CD4-positive, alpha-beta T cell treated with Interleukin-12 subunit alpha and Interleukin-12 subunit beta, for 1 hour (primary cell): ENCODE measurements at places on chromosomes 13 and 19.
A peak's percentile ranks its signal among the peaks of the same experiment; 100 is the strongest.

- DNase-seq: peak; percentile 85
Observed at GRCh38 chr19:36489920-36490415, 607 bp upstream of the ZNF566 start.

- DNase-seq: no peak
Observed at GRCh38 chr13:24894972-24895300, 131.0 kb downstream of the RNF17 start.

DNA sequence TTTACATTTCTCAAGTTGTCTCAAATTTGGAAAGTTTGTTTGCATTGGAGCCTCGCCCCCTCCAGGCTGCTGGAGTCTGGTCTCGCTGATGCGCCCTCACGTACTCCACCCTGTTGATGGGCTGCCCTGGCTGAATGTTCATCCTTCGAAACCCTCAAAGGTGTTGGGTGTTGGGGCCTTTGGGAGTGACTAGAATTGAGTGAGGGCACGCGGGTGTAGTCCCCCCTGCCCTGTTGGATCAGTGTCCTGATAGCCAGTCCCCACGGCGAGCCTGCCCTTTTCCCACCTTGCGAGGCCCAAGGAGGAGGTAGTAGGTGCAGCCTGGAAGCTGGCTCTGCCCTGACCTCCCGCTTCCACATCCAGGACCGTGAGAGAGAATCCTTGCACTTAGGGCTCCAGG lies 14.8 kb downstream of the TFDP1 start:
- DNase-seq: no peak

DNA sequence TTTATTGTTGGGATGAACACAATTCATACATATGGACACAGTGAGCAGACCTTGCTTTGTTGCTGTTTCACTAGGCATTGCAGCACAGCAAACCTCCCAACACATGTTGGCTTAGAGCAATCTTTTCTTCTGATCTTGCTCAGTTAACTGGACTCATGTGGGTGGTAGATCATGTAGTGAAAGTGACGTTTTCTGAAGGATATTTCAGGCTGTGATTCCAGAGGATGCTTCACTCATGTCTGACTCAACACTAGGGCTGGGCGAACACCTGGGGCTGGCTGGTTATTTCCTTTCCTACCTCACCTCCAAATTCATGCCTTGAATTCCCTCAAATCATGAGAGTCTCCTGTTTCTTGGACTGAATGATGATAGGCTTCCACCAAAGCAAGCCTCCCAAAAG lies 14.3 kb upstream of the LGALS13 start:
- DNase-seq: no peak

DNA sequence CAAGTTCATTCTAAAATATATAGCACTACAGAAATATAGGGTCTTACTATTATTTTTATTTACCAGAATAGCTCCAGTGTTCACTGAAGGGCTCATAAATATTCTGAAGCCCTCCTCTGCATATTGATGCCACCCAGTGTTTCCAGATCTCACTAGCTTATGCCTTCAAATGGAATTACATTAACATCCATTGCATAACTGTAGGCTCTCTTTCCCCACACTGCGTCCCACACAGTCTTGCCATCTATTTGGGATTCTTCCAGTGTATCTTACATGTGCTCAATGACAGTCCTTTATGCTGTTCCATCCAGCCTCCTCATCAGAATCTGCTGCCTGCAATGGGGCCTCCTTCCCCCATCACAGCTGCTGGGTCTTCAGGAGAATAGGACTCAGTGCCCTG lies 137.2 kb downstream of the CYSLTR2 start:
- DNase-seq: no peak

- DNase-seq: no peak
Observed at GRCh38 chr13:100958831-100959230, 284.2 kb upstream of the TMTC4 start.

DNA sequence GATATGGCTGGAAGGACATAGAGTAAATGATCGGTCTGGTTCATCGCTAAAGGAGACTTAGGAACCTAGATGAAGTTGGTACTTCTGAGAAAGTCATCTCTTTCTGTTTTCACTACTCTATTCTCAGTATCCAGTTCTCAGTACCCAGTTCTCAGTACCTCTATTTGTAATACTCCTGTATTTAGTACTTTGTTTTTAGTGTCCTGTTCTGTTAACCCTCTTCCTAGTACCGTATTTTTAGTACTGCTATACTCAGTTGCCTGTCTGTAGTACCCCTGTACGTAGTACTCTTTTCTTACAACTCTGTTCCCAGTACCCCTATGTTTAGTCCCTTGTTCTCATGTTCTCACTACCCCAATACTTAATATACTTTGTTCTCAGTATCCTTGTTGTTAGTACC lies 1.2 kb downstream of the RFXAP start:
- no peak for DNase-seq

GRCh38 chr19:56721714-56722113 lies 50.2 kb upstream of the ZNF835 start:
- DNase-seq: no peak

GRCh38 chr13:40235160-40235796 lies 431.2 kb downstream of the FOXO1 start:
- DNase-seq: no peak

- DNase-seq: peak; percentile 2
Observed at GRCh38 chr13:80454245-80454644, 113.3 kb upstream of the SPRY2 start.

GRCh38 chr13:102657630-102658029 lies 37.2 kb downstream of the METTL21C start:
- peak; percentile 10 for DNase-seq

- no peak for DNase-seq
Observed at GRCh38 chr19:4258181-4258580, 11.3 kb downstream of the YJU2 start.

DNA sequence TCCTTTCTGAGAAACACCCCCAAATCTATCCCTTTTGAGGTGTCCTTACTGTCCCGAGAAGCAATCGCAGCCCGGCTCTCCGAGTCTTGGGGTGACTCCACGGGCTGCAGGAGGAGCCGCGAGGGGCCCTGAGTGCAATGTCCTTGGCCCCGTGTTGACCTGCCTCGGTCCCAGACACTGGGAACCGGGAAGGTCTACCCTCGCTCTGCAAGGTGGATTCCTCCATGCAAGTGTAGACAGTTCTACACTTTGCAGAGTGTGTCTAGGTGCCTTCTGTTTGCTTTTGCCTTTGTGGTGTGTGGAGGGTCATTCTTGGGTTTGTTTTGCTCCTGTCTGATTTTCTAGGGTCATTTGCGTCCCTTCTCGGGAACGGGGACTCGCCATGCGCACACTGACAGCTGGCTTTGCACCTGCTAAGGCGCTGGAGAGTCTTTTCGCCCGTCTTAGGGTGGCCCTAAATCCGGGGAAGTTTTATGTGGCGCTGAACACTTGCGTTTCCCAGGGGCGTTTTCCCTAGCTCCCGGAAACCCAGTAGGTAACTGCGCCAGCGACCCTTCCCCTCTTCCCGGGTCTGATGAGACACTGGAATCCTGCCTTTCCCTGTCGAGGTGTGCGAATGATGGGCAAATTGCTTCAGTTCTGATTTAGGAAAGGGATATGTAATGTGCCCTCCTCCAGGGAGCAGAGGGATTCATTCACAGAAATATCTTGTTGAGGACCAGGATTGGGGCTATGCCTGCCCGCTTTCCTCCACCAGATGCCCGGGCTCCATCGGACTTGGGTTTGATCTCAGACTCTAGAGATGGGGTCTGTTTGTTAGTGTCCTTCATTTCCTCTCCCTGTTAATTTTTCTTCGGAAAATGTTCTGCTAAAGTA lies 755 bp downstream of the SERTM1 start:
- DNase-seq: no peak

- DNase-seq: no peak
Observed at GRCh38 chr13:45437947-45438346, 19.8 kb upstream of the SLC25A30 start.

- DNase-seq: no peak
Observed at GRCh38 chr19:39802958-39803357, 24.3 kb downstream of the LEUTX start.

- DNase-seq: peak; percentile 88
Observed at GRCh38 chr19:57888560-57889231, at the start of gene ZNF814. ZNF814 (minus strand) TSS chr19:57889037; CDS start chr19:57888802, 235 bp downstream.

DNA sequence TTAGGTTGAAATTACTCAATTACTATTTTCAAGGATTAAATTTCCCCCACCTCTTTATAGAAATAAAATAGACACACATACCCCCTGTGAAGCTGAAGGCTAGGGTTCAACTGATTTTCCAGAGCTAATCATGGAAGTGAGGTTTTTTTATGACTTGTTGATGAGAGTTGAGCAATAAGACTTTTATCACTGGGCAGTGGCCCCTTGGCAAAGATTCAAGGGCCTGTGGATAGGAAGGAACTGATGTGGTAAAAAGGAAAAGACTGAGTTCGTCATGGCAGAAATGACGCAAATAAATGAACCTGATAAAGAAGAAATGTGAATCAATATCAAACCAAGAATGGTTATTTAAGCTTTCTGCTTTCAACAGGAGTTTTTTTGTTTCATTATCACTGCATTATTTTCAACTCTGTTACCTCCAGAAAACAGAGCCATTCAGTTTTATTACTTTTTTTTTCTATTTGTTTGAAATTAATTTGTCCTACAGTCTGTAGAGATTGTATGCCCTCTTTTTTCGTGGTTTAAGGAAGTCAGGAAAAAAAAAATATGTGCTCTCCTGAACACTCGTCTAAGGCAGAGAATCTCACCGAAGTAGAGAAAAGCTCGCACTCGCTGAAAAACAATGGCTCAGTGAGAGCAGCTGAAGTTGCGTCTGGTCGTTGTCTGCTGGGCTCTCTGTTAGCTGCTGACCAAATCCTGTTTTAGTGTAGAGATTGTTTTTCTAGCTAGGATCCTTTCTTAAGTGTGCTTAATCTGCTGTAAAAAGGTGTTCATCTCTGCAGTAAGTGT lies 38.9 kb downstream of the STOML3 start:
- DNase-seq: no peak

DNA sequence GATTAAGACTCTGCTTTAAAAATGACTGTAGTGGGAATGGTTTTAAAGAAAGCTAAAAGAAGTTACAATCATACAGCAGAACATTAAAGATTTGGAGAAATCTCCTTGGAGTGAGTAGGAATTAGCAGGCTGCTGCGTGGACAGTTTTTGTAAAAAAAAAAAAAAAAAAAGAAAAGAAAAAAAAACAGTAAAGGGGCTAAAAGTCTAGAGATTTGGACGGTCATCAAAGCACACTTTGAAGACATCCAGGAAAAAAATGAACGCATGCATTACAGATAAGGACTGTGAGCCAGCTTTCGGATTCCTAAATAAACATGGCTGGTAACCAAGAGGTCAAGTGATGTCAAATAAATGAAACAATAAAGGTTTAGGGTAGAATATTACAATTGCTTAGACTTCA lies 1700.6 kb downstream of the PCDH9 start:
- no peak for DNase-seq

GRCh38 chr13:43545317-43545874 lies 241.4 kb downstream of the ENOX1 start:
- DNase-seq: no peak

GRCh38 chr19:56601375-56601774 lies 6.3 kb downstream of the ZNF71 start:
- DNase-seq: no peak

GRCh38 chr13:106919133-106919532 lies 351.2 kb upstream of the ARGLU1 start:
- DNase-seq: no peak
